Stomach (tissue), 19 donors: ENCODE measurements at places on chromosomes 6 and 20. TPM values are rescaled to one million over a fixed set of nuclear protein-coding genes. Genes with fewer than 3 reads are reported as not detected.

Gene L3MBTL3
- 17.2 TPM for total RNA-seq

Gene EZR
- total RNA-seq: 88.7 TPM

Gene MICB
- 0.29 TPM for total RNA-seq

Gene PRICKLE4
- total RNA-seq: 4.4 TPM

Gene REM1
- total RNA-seq: 1.6 TPM

Gene VEGFA
- total RNA-seq: 193 TPM

Gene HLA-DQB1
- 2.0 TPM for total RNA-seq

Gene C6orf15
- not detected for total RNA-seq

Gene IL17A
- total RNA-seq: not detected

Gene WFDC5
- not detected for total RNA-seq

Gene PCNA
- 77.5 TPM for total RNA-seq

GRCh38 chr20:18007534-18008292, 38.9 kb downstream of the MGME1 start:
- H3K27ac ChIP-seq: peak overlapping the region; percentile 66
- H3K4me3 ChIP-seq: no peak overlapping the region
- peaks cover 36% of the 10 kb centered on the region for H3K4me1 ChIP-seq

DNA sequence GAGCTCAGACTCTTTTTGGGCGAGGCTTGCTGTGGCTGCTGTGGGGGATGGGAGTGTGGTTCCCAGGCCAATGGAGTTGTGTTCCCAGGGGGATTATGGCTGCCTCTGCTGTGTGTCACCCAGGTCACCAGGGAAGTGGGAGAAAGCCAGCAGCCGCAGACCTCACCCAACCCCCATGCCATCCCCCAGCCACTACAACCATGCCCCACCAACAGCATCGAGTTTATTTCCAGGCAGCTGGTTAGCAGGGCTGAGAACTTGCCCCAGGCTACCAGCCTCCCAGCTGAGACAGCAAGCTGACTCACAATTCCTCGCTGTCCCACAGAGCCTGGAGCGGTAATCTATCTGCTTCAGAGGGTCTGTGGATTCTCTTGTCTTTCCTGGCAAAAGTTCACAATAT, 331.7 kb downstream of the FRK start:
- H3K4me3 ChIP-seq: no peak overlapping the region
- no peak overlapping the region for H3K27ac ChIP-seq
- no peak for DNase-seq
- no peaks in the 10 kb centered on the region for H3K36me3 ChIP-seq
- H3K27me3 ChIP-seq: no peaks in the 10 kb centered on the region

DNA sequence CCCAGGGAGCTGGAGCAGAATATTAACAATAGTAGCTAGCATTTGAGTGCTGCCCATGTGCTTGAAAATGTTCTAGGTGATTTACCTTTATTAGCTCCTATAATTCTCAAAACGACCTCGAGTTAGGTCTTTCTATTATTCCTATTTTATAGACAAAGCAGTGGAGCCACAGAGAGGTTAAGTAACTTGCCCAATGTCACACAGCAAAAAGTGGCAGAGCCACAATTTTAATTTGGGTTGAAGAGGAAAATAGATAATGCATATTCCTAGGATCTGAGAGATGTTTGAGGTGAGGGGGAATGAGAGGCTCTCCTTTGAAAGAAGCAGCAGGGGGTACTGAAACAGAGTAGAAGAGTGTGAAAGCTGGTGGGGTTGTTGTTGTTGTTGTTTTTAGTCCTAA, 354.5 kb upstream of the SLC35B3 start:
- no peaks in the 10 kb centered on the region for H3K4me1 ChIP-seq
- no peak overlapping the region for H3K4me3 ChIP-seq
- no peaks in the 10 kb centered on the region for H3K27me3 ChIP-seq
- H3K27ac ChIP-seq: no peak overlapping the region

DNA sequence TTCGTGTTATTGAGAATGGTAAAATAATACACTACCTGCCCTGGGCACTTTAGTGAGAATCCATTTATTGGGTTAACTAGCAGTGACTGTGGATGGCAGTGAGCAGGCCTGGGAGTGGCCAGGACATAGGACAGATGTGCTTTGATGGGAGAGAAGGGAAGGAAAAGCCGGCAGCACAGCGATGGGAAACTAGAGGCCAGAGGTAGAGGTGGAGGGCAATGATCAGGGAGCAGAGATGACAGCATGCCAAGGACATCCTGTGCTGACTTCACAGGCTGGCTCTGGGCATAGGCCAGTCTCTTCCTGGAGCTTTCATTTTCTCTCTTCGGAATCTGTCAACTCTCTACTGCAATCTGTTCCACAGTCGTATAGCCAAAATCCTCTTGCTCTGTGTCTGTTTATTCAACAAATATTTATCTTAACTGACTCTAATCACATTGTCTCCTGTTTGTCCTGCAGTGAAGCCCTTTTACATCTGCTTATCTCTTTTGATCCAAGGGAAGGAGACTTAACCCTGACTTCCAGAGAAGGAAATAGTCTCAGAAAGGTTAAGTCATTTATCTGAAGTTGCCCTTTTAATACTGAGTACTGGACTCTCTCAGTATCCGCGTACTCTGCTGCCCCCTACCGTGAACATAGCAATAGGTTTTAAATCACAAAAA, 18.4 kb upstream of the MMP24 start:
- DNase-seq: peak; percentile 94
- H3K27ac ChIP-seq: peak overlapping the region; percentile 63
- H3K4me3 ChIP-seq: no peak overlapping the region
- H3K36me3 ChIP-seq: no peaks in the 10 kb centered on the region

DNA sequence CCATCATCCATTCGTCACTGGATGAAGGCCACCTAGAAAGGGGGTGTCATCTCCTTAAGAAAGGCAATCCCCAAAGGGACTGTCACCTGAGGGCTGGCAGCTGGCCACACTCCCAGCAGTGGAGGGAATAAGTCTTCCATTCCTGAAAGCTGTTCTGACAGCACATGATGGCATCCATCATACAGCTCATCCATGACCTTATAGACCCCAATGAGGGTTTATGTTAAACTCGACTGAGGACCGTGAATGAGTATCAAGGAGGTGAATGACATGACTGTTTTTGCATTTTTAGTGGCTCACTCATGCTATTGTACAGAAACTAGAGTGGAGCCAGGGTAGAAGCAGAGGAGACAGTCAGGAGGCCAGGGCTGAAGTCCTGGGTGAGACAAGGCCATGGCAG, 203.1 kb upstream of the CNR1 start:
- no peaks in the 10 kb centered on the region for H3K27me3 ChIP-seq
- no peaks in the 10 kb centered on the region for H3K4me1 ChIP-seq
- H3K4me3 ChIP-seq: no peak overlapping the region
- DNase-seq: no peak

- no peaks in the 10 kb centered on the region for H3K27me3 ChIP-seq
- H3K27ac ChIP-seq: no peak overlapping the region
- H3K4me3 ChIP-seq: no peak overlapping the region
- H3K4me1 ChIP-seq: no peaks in the 10 kb centered on the region
Observed at GRCh38 chr20:1296117-1296610, 30.1 kb downstream of the SNPH start.

DNA sequence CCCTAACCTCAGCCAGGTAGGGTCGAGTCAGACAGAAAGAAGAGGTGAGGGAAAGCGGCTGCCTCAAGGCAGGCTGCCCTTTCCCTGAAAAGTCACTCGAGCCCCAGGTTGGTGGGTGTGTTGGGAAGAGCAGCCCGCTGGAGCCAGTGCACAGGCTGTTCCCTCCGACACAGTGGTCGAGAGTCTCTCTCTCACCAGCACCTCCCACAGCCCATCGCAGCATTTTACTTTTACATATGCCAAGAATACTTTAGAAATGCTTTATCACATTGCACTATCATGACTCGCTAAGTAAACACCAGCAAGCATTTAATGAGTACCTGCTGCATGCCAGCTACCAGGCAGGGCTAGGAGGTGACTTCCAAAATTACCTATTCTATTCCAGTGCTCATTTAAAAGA, 1.7 kb downstream of the PRPH2 start:
- peaks cover 10% of the 10 kb centered on the region for H3K36me3 ChIP-seq
- H3K4me1 ChIP-seq: no peaks in the 10 kb centered on the region
- H3K4me3 ChIP-seq: no peak overlapping the region
- DNase-seq: no peak
- no peaks in the 10 kb centered on the region for H3K27me3 ChIP-seq

DNA sequence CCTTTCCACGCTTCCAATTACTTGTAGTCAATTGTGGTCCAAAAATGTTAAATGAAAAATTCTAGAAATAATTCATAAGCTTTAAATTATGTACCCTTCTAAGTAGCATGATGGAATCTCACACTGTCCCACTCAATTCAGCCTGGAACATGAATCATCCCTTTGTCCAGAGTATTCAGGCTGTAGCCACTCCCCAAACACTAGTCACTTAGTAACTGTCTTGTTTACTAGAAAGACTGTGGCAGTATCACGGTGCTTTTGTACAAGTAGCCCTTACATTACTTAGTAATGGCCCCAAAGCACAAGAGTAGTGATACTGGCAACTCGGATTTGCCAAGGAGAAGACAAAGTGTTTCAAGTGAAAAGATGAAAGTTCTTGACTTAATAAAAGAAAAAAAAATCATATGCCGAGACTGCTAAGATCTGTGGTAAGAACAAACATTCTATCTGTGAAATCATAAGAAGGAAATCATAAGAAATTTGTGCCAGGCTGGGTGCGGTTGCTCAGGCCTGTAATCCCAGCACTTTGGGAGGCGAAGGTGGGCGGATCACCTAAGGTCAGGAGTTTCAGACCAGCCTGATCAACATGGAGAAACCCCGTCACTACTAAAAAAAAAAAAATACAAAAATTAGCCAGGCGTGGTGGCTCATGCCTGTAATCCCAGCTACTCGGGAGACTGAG, 168.5 kb upstream of the SIM1 start:
- no peaks in the 10 kb centered on the region for H3K27me3 ChIP-seq
- H3K36me3 ChIP-seq: peaks cover 30% of the 10 kb centered on the region
- no peak overlapping the region for H3K27ac ChIP-seq
- DNase-seq: peak; percentile 3
- no peaks in the 10 kb centered on the region for H3K4me1 ChIP-seq
- H3K4me3 ChIP-seq: no peak overlapping the region

GRCh38 chr6:157172231-157172701, 151.1 kb downstream of the TMEM242 start:
- no peaks in the 10 kb centered on the region for H3K27me3 ChIP-seq
- no peak overlapping the region for H3K27ac ChIP-seq
- DNase-seq: no peak
- H3K36me3 ChIP-seq: peaks cover 10% of the 10 kb centered on the region
- no peak overlapping the region for H3K4me3 ChIP-seq
- peaks cover 34% of the 10 kb centered on the region for H3K4me1 ChIP-seq

- no peak for DNase-seq
- no peak overlapping the region for H3K27ac ChIP-seq
- H3K36me3 ChIP-seq: no peaks in the 10 kb centered on the region
- no peaks in the 10 kb centered on the region for H3K4me1 ChIP-seq
Observed at GRCh38 chr6:89993411-89993810, 99.1 kb downstream of the GJA10 start.

GRCh38 chr20:38194971-38195504, 30.0 kb upstream of the TGM2 start:
- DNase-seq: no peak
- no peak overlapping the region for H3K4me3 ChIP-seq
- no peaks in the 10 kb centered on the region for H3K4me1 ChIP-seq
- no peak overlapping the region for H3K27ac ChIP-seq

DNA sequence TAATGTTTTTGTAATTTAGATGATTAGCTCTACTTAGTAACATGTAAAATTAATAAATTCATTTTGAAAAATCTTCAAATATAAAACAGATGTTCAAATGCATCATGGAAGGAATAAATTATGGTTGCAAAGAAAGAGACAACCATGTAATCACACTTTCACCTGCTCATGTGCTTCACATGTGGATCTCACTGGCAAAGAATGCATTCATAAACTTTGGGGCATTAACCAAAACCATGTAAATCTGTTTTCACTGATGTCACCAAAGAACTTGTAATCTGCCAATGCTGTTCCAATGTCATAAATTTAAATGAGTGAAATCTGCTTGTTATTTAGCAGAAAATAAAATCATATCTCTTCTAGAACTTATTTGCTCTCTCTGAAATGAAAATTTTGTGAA, 142.7 kb downstream of the TENT5A start:
- peaks cover 9% of the 10 kb centered on the region for H3K4me1 ChIP-seq
- no peak overlapping the region for H3K27ac ChIP-seq
- no peak overlapping the region for H3K4me3 ChIP-seq
- H3K27me3 ChIP-seq: no peaks in the 10 kb centered on the region

- no peak overlapping the region for H3K4me3 ChIP-seq
- H3K4me1 ChIP-seq: peaks cover 11% of the 10 kb centered on the region
- DNase-seq: no peak
- H3K27me3 ChIP-seq: no peaks in the 10 kb centered on the region
- H3K27ac ChIP-seq: no peak overlapping the region
Observed at GRCh38 chr6:118371955-118372354, 176.1 kb upstream of the PLN start.

GRCh38 chr6:166942393-166943168, 13.8 kb downstream of the RNASET2 start:
- no peak overlapping the region for H3K4me3 ChIP-seq
- H3K27me3 ChIP-seq: no peaks in the 10 kb centered on the region
- H3K4me1 ChIP-seq: no peaks in the 10 kb centered on the region
- H3K27ac ChIP-seq: no peak overlapping the region
- H3K36me3 ChIP-seq: peaks cover 77% of the 10 kb centered on the region
- DNase-seq: no peak

GRCh38 chr6:110567957-110568696, 91.7 kb upstream of the SLC22A16 start:
- no peak overlapping the region for H3K27ac ChIP-seq
- DNase-seq: peak; percentile 38
- no peak overlapping the region for H3K4me3 ChIP-seq
- H3K36me3 ChIP-seq: no peaks in the 10 kb centered on the region
- peaks cover 15% of the 10 kb centered on the region for H3K4me1 ChIP-seq

GRCh38 chr6:138410972-138411880, 7.2 kb downstream of the HEBP2 start:
- no peaks in the 10 kb centered on the region for H3K27me3 ChIP-seq
- no peak overlapping the region for H3K27ac ChIP-seq
- H3K36me3 ChIP-seq: peaks cover 100% of the 10 kb centered on the region
- H3K4me1 ChIP-seq: no peaks in the 10 kb centered on the region

- no peak overlapping the region for H3K4me3 ChIP-seq
- H3K27ac ChIP-seq: no peak overlapping the region
Observed at GRCh38 chr6:137630666-137631065, 136.5 kb upstream of the OLIG3 start.

DNA sequence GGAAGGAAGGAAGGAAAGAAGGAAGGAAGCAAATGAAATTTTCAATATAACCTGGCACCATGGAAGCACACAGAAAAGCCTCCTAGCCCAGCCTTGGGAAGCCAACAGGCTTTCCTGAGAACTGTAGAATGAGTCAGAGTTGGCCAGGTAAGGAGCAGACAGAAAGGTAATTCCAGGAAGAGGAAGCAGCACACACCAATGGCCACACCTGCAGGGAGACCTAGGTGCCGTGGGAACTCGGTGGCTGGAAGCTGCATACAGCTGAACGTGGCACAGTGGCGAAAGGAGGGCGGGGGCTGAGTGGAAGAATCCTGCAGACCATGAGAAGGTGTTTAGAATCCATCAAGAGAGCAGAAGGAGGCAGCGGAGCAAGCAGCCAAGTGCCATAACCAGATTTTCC, 224.8 kb upstream of the RREB1 start:
- no peaks in the 10 kb centered on the region for H3K4me1 ChIP-seq
- H3K4me3 ChIP-seq: no peak overlapping the region
- no peak for DNase-seq
- no peak overlapping the region for H3K27ac ChIP-seq
- no peaks in the 10 kb centered on the region for H3K36me3 ChIP-seq
